GM04503 (cell line): ENCODE measurements at places on chromosomes 7 and 10.

DNA sequence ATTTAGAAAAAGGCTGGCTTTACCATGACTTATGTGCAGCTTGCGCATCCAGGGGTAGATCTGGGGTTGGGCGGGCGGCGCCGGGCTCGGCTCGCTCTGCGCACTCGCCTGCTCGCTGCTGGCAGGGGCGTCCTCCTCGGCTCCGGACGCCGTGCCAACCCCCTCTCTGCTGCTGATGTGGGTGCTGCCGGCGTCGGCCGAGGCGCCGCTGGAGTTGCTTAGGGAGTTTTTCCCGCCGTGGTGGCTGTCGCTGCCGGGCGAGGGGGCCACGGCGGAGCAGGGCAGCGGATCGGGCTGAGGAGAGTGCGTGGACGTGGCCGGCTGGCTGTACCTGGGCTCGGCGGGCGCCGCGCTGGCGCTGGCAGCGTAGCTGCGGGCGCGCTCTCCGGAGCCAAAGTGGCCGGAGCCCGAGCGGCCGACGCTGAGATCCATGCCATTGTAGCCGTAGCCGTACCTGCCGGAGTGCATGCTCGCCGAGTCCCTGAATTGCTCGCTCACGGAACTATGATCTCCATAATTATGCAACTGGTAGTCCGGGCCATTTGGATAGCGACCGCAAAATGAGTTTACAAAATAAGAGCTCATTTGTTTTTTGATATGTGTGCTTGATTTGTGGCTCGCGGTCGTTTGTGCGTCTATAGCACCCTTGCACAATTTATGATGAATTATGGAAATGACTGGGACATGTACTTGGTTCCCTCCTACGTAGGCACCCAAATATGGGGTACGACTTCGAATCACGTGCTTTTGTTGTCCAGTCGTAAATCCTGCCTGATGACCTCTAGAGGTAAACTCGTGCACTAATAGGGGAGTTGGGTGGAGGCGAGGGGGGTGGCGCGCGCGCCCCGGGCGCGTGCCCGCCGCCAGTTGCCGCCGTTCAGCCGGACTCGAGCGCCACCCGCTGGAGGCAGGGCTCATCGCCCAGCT, at the start of gene HOXA5:
Gene HOXA5 (minus strand): TSS at position 659 of the 927 bp plus-strand sequence. CDS start 74 bp downstream, at position 585.
- peak; percentile 46 for DNase-seq

DNA sequence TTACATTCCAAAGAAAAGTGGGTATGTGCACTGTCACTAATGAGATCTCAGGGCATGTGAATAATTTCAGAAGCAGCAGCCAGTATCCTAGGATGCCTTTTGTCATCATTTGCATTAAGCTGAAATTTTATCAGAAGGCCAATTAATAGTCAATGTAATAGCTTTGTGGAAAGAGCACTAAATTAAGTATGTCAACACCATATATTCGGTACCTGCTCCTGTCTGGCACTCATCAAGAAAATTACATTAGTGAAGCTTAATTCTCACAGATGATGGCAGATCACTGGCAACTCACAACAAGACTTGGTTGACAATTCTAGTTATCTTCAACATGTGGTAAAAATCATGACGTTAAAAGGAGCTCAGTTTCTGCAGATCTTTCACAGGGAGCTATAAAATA, 271.4 kb downstream of the PARD3 start:
- DNase-seq: no peak

DNA sequence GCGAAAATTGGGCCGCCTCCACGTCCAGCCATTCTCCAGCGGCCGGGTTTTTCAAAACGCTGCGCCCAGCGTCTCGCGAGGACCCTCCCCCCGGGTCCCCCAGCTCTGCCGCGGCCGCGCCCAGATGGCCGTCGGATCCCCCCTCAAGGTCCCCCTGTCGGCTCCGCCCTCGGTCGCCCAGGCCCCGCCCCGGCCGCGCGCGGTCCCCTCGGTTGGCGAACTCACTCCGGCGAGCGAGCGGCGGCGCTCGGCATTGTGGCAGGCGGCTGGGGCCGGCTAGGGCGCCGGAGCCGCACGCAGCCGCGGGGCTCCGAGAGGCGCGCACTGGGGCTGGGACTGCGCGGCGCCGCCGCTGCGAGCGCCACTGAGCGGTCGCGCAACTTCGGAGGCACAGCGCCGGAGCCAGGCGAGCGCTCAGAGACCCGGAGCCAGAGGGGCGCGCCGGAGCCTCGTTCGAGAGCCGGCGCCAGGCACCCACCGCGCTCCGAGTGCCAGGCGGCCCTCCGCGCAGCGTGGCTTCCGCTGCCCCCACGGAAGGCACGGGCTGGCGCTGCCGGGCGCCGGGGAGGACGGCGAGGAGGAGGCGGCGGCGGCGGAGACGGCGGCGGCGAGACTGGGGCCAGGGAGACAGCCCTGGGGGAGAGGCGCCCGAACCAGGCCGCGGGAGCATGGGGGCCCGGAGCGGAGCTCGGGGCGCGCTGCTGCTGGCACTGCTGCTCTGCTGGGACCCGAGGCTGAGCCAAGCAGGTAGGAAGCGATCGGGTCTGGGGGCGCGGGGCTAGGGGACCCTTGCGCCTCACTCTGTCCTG, at the start of gene UNC5B:
Gene UNC5B (plus strand): TSS at position 253 of the 809 bp plus-strand sequence. CDS start 416 bp downstream, at position 669.
- no peak for DNase-seq

DNA sequence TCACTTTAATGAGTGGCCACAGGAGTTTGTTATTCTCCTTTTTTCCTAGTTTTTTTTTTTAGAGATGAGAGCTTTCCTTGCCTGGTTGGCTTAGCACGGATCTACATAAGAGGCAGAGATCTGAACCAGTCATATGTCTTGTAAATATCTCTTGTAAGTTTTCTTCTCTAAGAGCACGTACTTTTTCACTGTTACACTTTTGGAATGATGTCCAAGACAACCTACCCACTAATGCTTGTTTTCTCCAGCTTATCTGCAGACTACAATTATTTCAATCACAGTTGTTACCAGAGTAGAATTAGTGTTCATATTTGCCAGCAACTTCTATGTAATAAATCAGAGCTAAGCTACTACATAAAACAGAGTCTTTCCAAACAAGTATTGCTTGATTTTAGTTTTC, 444.6 kb downstream of the KCNMA1 start:
- no peak for DNase-seq

- DNase-seq: no peak
Measured at GRCh38 chr7:142566271-142566670, 183.0 kb upstream of the PRSS1 start.

- DNase-seq: no peak
Measured at GRCh38 chr10:70671619-70672164, 614 bp upstream of the ADAMTS14 start.
